Activated T-helper 17 cell treated with anti-CD3 and anti-CD28 coated beads, Interleukin-2, amount 50 U/mL, for 72 hours (primary cell): ENCODE measurements at places on chromosomes 3 and 15.

DNA sequence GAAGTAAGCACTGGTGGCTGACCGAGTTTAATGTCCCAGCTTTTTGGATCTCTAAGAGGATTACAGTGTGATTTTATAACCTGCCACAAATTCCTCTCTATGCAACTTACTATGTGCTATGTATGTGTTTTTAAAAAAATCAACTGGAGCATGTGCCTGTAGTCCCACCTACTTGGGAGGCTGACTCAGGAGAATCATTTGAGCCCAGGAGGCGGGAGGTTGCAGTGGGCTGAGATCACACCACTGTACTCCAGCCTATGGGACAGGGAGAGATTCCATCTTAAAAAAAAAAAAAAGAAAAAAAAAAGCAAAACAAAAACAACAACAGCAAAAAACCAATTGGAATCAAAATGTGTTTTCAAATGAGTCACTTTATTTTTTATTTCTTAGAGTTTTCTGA is 29.6 kb downstream of the DUT start:
- H3K27me3 ChIP-seq: peaks cover 3% of the 10 kb centered on the region
- ATAC-seq: no peak
- H3K4me3 ChIP-seq: no peak overlapping the region
- H3K27ac ChIP-seq: no peak overlapping the region
- peaks cover 4% of the 10 kb centered on the region for H3K4me1 ChIP-seq
- H3K36me3 ChIP-seq: no peaks in the 10 kb centered on the region

GRCh38 chr15:57281321-57281720 is 95.0 kb upstream of the CGNL1 start:
- peaks cover 4% of the 10 kb centered on the region for H3K4me1 ChIP-seq
- no peaks in the 10 kb centered on the region for H3K27me3 ChIP-seq
- no peak for ATAC-seq
- H3K4me3 ChIP-seq: no peak overlapping the region

DNA sequence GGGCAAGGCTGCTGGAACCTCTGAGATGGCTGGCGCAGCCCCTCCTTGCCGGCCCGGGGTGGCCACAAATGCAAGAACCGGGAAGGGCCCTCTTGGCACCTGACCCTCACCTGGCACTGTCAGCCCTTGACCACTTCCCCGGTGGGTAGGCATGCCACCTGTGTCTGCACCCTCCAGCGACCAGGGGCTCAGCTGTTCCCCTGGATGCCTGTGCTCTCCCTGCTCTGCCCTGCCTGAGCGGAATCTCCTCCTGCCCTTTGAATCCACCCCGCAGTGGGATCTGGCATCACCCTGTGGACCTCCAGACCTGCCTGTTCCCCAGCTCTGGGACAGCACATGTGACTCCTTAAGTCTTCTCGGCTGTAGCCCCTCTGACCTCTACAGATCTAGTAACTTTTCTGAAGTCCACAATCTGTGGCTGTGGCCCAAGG is 26.1 kb upstream of the FGD5 start:
- no peaks in the 10 kb centered on the region for H3K4me1 ChIP-seq
- H3K27ac ChIP-seq: no peak overlapping the region
- no peak for ATAC-seq
- H3K36me3 ChIP-seq: no peaks in the 10 kb centered on the region
- H3K27me3 ChIP-seq: peaks cover 27% of the 10 kb centered on the region

- ATAC-seq: no peak
- H3K4me3 ChIP-seq: no peak overlapping the region
- H3K27me3 ChIP-seq: peaks cover 20% of the 10 kb centered on the region
- H3K36me3 ChIP-seq: no peaks in the 10 kb centered on the region
These were observed 11.4 kb upstream of the POMGNT2 start for GRCh38 chr3:43117257-43117656.

DNA sequence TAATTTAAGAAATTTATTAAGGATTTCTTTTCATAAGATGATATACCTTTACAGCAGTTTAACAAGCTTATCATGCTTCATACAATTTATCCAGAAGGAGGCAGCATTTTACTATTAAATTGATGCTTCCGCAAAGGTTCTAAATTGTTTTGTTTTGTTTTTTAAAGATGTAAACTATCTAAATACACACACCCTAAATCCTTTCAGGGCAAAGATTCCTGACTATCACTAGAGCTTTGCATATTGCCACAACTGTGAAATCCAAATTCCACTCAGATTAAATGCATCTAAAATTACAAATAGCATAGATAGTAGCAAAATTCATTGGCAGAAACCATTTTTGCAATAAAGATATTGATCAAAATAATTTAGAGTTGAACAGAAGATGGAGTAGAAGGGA is 44.5 kb upstream of the CCNL1 start:
- H3K27me3 ChIP-seq: no peaks in the 10 kb centered on the region
- H3K4me3 ChIP-seq: no peak overlapping the region
- H3K4me1 ChIP-seq: no peaks in the 10 kb centered on the region

GRCh38 chr3:64238971-64239667 is 13.9 kb upstream of the PRICKLE2 start:
- no peak for ATAC-seq
- H3K4me3 ChIP-seq: no peak overlapping the region
- no peaks in the 10 kb centered on the region for H3K36me3 ChIP-seq

GRCh38 chr15:52148403-52148802 is 35.8 kb upstream of the BCL2L10 start:
- peaks cover 67% of the 10 kb centered on the region for H3K36me3 ChIP-seq
- H3K27ac ChIP-seq: no peak overlapping the region
- H3K4me3 ChIP-seq: no peak overlapping the region
- ATAC-seq: no peak
- no peaks in the 10 kb centered on the region for H3K4me1 ChIP-seq
- H3K27me3 ChIP-seq: no peaks in the 10 kb centered on the region

GRCh38 chr3:154428286-154429206 is 1.4 kb downstream of the GPR149 start:
- peaks cover 4% of the 10 kb centered on the region for H3K4me1 ChIP-seq
- no peak overlapping the region for H3K4me3 ChIP-seq
- H3K27me3 ChIP-seq: peaks cover 38% of the 10 kb centered on the region

DNA sequence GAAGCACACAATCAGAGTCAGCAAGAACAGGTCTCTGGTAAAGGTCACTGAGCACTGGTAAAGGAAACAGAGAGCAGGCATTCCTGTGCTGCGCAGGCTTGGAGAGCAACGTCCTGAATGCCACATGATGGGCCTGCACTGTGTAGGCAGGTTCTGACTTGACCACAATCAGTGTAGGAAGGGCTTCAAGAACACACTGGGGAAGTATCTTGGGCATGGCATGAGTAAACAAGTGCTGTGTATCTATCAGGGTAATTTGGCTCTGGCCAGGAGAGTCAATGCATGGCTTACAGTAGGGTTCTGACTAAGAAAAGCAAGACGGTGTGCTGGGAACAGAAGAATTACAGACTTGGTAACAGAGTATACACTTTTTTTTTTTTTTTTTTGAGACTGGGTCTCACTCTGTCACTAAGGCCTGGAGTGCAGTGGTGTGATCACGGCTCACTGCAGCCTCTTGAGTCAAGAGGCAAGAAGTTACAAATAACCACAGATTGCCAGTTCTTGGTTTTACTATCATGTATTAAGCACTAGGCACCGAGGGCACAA is 30.6 kb downstream of the TBC1D2B start:
- peak; percentile 61 for ATAC-seq
- peaks cover 78% of the 10 kb centered on the region for H3K36me3 ChIP-seq
- peak overlapping the region; percentile 78 for H3K4me3 ChIP-seq
- H3K4me1 ChIP-seq: peaks cover 81% of the 10 kb centered on the region
- H3K27me3 ChIP-seq: no peaks in the 10 kb centered on the region
- H3K27ac ChIP-seq: peak overlapping the region; percentile 88

GRCh38 chr3:48535578-48535977 is 21.0 kb downstream of the PFKFB4 start:
- H3K4me3 ChIP-seq: no peak overlapping the region
- H3K36me3 ChIP-seq: peaks cover 96% of the 10 kb centered on the region

DNA sequence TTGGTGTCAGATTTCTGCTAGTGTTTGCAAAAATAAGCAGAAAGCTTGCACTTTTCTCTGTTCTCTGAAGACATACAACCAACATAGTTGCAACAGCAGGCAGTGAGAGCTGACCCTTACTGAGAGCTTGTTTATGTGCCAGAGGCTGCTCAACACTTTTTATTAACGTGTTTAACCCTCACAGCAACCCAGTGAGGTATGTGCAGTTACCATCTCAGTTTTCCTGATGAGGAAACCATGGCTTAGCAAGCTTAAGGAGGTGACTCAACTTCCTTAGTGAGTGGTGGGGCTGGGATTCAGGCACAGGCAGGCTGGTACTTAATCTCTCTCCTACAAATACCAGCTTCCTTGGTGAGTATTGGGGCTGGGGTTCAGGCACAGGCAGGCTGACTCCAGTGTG is 158.1 kb upstream of the CTDSPL start:
- no peak for ATAC-seq
- peaks cover 49% of the 10 kb centered on the region for H3K27me3 ChIP-seq
- H3K4me1 ChIP-seq: no peaks in the 10 kb centered on the region
- H3K36me3 ChIP-seq: no peaks in the 10 kb centered on the region
- no peak overlapping the region for H3K4me3 ChIP-seq

GRCh38 chr15:42182328-42182886 is 25.7 kb downstream of the VPS39 start:
- peaks cover 100% of the 10 kb centered on the region for H3K36me3 ChIP-seq
- H3K27me3 ChIP-seq: no peaks in the 10 kb centered on the region
- no peaks in the 10 kb centered on the region for H3K4me1 ChIP-seq
- H3K27ac ChIP-seq: peak overlapping the region; percentile 19
- ATAC-seq: no peak

- H3K27me3 ChIP-seq: no peaks in the 10 kb centered on the region
- peaks cover 98% of the 10 kb centered on the region for H3K36me3 ChIP-seq
- peaks cover 73% of the 10 kb centered on the region for H3K4me1 ChIP-seq
- peak; percentile 11 for ATAC-seq
- H3K4me3 ChIP-seq: peak overlapping the region; percentile 73
These were observed 112.2 kb downstream of the OXNAD1 start for GRCh38 chr3:16377196-16377595.

- ATAC-seq: no peak
- no peak overlapping the region for H3K27ac ChIP-seq
- no peak overlapping the region for H3K4me3 ChIP-seq
- H3K36me3 ChIP-seq: peaks cover 54% of the 10 kb centered on the region
- H3K4me1 ChIP-seq: peaks cover 34% of the 10 kb centered on the region
These were observed 41.9 kb downstream of the CCDC12 start for GRCh38 chr3:46934498-46935167.

GRCh38 chr3:132071043-132071442 is 36.2 kb upstream of the CPNE4 start:
- no peak overlapping the region for H3K4me3 ChIP-seq
- no peak overlapping the region for H3K27ac ChIP-seq
- no peaks in the 10 kb centered on the region for H3K4me1 ChIP-seq
- peaks cover 13% of the 10 kb centered on the region for H3K27me3 ChIP-seq

GRCh38 chr3:149163066-149163465 is 33.6 kb downstream of the HPS3 start:
- no peak overlapping the region for H3K27ac ChIP-seq
- peaks cover 91% of the 10 kb centered on the region for H3K36me3 ChIP-seq
- no peak for ATAC-seq
- H3K4me3 ChIP-seq: no peak overlapping the region
- no peaks in the 10 kb centered on the region for H3K4me1 ChIP-seq

DNA sequence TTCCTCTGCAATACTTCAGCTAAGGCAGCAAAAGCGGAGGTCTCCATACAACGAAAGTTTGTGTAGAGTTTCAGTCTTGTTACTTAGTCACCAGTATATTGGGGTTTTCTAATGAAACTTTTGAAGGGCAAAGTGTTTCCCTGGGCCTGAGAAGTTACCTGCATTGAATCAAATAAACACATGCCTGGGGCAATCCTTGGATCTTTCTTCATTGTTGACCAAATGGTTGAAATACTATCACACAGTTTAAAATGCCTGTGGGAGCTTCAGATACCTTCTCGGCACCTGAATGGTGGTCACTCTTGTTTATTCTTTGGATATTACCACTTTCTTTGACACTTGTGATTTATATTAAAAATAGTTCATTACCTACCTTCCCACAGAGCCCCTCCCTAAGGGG is 988 bp upstream of the CHSY1 start:
- H3K36me3 ChIP-seq: peaks cover 45% of the 10 kb centered on the region
- H3K4me3 ChIP-seq: peak overlapping the region; percentile 94
- peak overlapping the region; percentile 93 for H3K27ac ChIP-seq
- ATAC-seq: peak; percentile 36

- no peaks in the 10 kb centered on the region for H3K4me1 ChIP-seq
- no peak overlapping the region for H3K4me3 ChIP-seq
These were observed 183.2 kb downstream of the MAGI1 start for GRCh38 chr3:65855370-65856100.

GRCh38 chr3:47429476-47430270 is 46.1 kb downstream of the SCAP start:
- ATAC-seq: no peak
- peak overlapping the region; percentile 30 for H3K27ac ChIP-seq
- no peak overlapping the region for H3K4me3 ChIP-seq
- H3K4me1 ChIP-seq: peaks cover 9% of the 10 kb centered on the region
- peaks cover 50% of the 10 kb centered on the region for H3K36me3 ChIP-seq

DNA sequence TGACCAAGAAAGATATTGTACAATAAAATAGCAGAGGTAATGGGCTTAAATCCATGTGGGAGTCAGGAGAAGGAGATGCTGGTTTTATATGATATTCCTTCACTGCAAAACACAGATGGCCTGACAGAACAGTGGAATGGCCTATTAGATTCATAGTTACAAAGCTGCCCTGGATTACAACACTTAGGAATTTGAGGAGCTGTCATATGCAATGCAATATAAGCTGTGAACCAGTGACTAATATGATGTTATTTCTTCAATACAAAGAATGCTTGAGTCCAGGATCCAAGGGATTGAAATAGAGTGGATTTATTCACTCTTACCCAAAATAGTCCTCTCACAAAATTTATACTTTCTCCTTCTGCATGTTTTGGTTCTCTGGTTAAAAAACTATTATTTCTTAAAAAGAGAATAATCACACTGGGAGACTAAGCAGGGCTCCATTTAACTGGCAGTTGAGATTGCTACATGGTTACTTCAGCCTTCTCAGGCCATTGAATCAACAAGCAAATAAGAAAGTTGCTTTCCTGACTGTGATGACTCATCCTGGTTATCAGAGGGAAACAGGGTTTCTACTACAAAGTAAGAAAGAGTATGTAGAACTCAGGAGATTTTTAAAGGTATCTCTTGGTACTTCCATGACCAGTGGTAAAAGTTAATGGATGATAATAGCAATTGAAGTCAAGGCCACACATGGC is 79.8 kb upstream of the ZPLD1 start:
- no peak overlapping the region for H3K4me3 ChIP-seq
- H3K27ac ChIP-seq: no peak overlapping the region
- no peaks in the 10 kb centered on the region for H3K36me3 ChIP-seq
- no peaks in the 10 kb centered on the region for H3K4me1 ChIP-seq

- H3K4me3 ChIP-seq: peak overlapping the region; percentile 67
- H3K36me3 ChIP-seq: peaks cover 6% of the 10 kb centered on the region
- H3K4me1 ChIP-seq: peaks cover 6% of the 10 kb centered on the region
- peaks cover 43% of the 10 kb centered on the region for H3K27me3 ChIP-seq
- ATAC-seq: peak; percentile 24
- H3K27ac ChIP-seq: no peak overlapping the region
These were observed 842 bp downstream of the FSTL1 start for GRCh38 chr3:120449701-120450599.

DNA sequence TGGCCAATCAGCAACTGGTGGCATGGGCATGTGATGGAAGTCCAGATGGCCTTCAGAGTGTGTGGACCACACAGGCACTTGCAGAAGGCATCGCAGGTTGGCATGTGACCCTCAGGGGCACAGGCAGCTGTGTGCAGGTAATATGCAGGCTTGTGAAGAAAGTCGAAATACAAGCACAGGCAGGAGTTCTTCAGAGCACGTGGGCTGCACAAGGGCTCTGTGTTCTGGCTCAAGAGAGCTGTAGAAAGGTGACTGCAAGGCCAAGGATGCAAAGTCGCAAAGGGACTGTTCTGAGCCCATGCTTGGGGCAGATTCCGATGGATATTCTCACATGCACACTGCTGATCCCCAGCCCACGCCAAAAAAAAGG is 8.3 kb downstream of the LRRC2 start:
- peaks cover 7% of the 10 kb centered on the region for H3K4me1 ChIP-seq
- no peak overlapping the region for H3K4me3 ChIP-seq
- no peak overlapping the region for H3K27ac ChIP-seq
